K562 (cell line): ENCODE measurements at places on chromosomes 16 and 17. TPM values are rescaled to one million over a fixed set of nuclear protein-coding genes. Genes with fewer than 3 reads are reported as not detected.
A peak's percentile ranks its signal among the peaks of the same experiment; 100 is the strongest.

GRCh38 chr16:84804326-84804725 lies 15.5 kb upstream of the CRISPLD2 start:
- no peaks in the 10 kb centered on the region for H3K36me3 ChIP-seq
- no peak overlapping the region for H3K4me3 ChIP-seq
- no peak overlapping the region for H3K27ac ChIP-seq

DNA sequence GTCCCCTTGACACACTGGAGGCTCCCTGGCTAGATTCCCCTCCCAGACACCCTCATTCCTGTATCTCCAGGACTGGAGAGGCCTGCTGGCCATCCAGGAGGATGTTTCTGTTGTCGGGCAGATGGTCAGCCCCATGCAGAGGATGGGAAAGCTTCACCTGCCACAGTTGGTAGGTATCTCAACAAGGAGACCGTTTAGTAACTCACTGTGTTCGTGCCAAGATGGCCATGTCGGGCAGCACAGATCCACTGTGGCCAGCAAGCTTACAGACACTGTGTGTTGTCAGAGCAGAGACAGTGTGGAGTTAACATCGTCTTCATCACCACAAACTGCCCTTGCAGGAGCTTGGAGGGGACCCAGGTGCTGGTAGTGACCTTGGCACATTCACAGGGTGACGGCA lies 390.9 kb downstream of the SEC14L1 start:
- no peak overlapping the region for H3K27ac ChIP-seq
- peaks cover 16% of the 10 kb centered on the region; the same call in 2 of the 3 replicates for H3K27me3 ChIP-seq
- no peak for DNase-seq
- no peak overlapping the region for H3K4me3 ChIP-seq
- H3K4me1 ChIP-seq: peaks cover 6% of the 10 kb centered on the region; the same call in 1 of the 2 replicates
- H3K36me3 ChIP-seq: no peaks in the 10 kb centered on the region

DNA sequence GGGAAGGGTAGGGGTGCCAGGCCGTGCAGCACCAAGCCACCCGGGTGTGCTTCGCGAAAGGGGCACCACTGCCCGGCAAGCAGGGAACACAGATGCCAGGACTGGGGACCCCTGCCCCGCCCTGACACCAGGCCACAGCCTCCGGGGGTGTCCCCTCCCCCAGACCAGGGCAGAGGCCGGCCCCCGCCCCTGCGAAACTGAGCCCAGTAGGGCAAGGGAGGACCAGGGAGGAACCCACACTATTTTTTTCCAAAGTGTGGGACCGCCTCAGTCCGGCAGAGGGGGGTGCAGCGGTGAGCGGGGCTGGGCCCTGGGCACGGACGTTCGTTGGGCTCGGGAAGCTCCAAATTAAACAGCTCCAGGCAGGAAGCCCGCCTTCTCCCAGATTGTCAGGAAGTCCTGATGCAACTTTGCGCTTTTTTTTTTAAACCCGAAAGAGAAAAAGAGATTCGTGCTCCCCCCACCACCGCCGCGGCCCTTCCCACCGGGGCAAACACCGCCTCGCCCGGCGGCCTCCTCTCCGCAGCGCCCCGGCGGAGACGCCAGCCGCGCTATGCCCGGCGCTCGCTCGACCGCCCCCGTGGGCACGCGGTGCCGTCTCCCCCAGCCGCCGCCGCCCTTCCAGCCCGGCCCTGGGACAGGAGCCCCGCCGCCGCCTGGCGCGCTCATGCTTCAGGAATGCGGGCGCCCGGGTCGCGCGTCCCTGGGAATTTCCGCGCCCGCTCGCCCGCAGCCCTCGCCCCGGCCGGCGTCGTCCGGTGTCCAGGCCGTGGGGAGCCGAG lies 755 bp downstream of the PIEZO1 start:
- H3K4me1 ChIP-seq: peaks cover 70% of the 10 kb centered on the region
- no peaks in the 10 kb centered on the region for H3K27me3 ChIP-seq
- peak overlapping the region; percentile 93 for H3K27ac ChIP-seq
- peak overlapping the region; percentile 70 for H3K4me3 ChIP-seq
- DNase-seq: peak; percentile 76

DNA sequence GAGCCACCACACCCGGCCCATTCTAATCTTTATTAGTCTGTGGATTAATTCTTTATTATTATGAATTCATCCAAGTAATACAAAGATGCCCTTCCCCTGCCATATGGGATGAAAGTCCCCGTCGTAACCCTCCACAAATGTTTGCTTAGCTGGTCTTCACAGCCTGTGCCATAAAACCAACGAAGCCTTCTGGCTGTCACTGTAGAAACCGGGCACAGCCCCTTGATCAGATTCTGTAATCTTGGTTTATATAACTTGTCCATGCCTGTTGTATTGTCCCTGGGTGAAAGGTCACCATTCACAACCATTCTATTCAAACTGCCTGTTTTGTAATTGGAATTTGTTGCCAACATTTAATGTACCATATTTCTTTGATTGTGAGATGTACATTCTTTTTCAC lies 66.5 kb downstream of the ATP2C2 start:
- H3K4me1 ChIP-seq: no peaks in the 10 kb centered on the region
- no peak overlapping the region for H3K27ac ChIP-seq
- H3K4me3 ChIP-seq: no peak overlapping the region

ADGRG3 gene
- 0.09 and 0.16 TPM in 2 replicates for total RNA-seq

DNA sequence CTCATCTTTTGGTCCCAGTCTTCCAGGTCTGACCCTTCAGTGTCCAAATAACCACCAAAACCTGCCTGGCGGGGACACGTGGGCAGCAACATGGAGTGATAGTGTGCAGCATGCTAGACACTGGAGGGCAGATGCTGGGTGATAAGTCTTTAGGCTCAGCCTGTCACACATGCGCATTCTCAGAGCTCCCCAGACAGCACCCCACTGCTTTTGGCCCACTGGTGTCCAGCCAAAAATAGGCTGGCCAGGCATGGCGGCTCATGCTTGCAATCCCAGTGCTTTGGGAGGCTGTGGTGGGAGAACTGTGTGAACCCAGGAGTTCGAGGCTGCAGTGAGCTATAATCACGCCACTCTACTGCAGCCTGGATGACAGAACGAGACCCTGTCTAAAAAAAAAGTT lies 12.3 kb downstream of the GINS2 start:
- no peaks in the 10 kb centered on the region for H3K27me3 ChIP-seq
- peaks cover 4% of the 10 kb centered on the region for H3K4me1 ChIP-seq
- no peak for DNase-seq

ZNF423 gene
- total RNA-seq: not detected in 2 replicates
